IMR-90 (cell line): ENCODE measurements at places on chromosomes 1 and 21.
A peak's percentile ranks its signal among the peaks of the same experiment; 100 is the strongest.

DNA sequence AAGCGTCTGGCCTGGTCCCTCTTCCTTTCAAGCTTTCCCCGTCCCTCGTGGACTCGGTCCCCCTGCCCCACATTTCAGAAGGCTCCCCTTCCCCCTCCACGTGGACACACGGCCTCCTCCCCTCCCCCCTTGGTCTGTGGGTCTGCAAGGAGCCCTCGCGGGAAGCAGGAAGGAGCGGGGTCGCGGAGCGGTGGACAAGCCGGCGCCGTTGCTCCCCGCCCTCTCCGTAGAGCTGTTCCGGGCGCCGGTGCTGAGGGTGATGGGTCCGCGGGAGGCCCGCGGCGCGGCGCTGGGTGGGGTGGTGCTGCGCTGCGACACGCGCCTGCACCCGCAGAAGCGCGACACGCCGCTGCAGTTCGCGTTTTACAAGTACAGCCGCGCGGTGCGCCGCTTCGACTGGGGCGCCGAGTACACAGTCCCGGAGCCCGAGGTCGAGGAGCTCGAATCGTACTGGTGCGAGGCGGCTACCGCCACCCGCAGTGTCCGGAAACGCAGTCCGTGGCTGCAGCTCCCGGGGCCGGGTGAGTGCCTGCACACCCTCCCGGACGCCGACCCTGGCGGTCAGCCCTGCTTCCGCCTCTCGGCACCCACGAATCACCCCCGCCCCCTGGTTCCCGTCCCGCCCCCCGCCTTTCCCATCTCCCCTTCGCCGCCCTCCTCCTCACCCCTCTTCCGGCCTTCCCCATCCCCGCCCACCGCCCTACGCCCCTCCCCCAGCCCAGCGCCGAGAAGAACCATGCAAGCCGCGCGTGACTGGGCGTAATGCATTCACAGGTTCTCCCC, 5.3 kb downstream of the FCRLB start:
- peak; percentile 79 for DNase-seq

- no peak for DNase-seq
These were observed 70.7 kb downstream of the CD247 start for GRCh38 chr1:167447521-167448136.

DNA sequence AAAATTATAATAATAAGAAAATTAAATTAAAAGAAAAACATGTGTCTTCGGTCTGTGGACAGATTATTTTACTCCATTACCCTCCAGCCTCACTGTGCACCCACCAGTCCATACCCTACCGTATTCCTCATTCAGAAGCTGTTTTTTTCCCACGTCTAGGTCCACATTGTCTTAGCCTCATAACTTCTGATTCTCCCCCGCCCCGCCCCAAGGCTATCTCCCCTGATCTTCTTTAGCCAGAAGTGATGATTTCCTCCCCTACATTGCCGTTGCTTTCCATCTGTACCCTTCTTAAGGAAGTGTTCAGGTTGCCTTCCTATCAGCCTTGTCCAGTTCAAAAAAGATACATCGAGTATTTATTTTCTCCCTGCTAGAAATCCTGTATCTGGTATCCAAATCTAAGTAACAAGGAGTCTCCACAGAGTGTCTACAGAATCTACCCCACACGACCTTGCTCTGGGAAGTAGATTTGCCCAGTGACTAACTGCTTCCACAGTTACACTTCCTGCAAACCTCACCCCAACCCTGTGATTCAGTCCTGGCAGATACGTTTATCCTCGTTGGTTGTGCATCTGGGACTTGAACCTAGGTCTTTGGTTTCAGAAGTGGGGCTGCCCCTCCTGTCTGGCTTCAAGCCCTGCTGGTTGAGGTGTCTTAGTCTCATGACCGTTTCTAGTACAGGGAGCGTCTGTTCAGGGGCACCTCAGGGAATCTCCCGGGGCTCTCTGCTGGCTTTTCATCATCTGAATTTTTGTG, 470.2 kb downstream of the CAMTA1 start:
- DNase-seq = peak; percentile 91

DNA sequence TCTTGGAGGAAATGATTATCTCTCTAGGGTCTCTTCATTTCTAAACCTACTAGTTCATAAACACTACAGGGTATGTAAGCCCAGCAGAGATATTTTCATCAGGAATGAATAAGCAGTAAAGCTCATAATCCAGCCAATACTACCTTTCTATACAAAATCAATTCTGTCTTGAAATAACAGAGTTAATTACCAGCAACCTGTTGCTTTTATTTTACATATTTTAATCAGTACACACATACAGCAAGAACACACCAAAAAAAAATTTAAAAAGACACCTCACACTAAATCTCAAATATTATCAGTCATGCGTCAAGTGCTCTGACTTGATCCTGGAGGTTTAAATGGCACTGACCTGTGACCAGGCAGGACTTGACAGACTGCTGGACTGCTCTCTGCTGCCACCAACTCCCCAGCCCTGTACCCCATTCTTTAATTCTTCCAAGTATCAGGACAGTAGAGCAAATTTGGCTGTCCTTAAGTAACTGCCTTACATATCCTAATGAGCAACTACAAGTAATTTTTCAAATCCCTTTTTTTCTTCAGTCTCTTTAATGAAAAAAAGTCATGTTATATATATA, 98.5 kb downstream of the CDC42BPA start:
- no peak for DNase-seq

- no peak for DNase-seq
These were observed 41.9 kb downstream of the SLC45A1 start for GRCh38 chr1:8359617-8360481.

DNA sequence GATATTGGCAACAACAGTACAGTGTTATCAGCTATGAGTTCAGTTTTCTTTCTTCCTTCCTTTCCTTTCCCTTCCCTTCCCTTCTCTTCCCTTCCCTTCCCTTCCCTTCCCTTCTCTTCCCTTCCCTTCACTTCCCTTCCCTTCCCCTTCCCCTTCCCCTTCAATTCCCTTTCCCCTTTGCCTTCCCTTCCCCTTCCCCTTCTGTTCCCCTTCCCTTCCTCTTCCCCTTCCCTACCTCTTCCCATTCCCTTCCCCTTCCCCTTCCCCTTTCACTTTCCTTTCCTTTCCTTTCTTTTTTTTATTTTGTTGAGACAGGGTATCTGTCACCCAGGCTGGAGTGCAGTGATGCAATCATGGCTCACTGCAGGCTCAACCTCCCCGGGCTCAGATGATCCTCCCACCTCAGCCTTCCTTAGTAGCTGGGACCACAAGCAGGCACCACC, 72.3 kb upstream of the CAPZB start:
- DNase-seq = peak; percentile 30

DNA sequence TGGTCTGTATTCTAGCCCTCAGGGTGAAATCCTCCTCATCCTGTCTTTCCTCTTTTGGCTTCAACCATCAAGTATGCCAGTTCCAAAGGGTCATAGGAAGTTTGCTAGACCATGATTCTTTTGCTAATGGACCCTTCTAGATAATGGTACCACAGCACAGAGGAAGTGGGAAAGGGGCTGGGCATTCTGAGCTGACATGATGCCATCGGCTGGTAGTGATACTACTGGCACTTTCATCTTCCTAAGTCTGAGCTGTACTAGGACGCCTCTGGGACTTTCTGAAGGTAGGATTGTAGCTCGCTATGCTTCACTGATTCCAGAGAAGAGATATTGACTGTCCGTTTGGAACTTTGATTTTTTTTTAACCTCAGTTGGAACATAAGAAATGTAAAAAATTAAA, 11.4 kb downstream of the FASLG start:
- no peak for DNase-seq

GRCh38 chr1:1066403-1067283, 7.5 kb downstream of the RNF223 start:
- DNase-seq = no peak

DNA sequence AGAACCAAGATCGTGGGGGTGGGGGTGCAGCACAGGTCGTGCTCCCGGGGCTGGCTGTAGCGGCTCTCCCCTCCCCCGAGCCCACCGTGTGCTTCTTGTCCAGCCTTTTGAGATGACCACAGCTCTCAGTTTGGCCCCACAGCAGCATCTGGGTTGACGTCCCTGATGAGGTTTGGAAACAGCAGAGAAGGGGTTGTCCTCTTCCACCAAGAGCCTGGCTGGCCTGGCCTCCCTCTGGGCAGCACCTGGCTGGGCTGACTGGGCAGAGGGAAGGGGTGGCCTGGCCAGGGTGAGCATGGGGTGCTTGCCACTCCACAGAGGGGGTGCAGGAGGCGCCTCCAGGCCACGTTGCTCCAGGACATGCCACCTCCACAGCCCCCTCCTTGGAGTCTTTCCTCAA, 61.5 kb downstream of the SKI start:
- no peak for DNase-seq

DNA sequence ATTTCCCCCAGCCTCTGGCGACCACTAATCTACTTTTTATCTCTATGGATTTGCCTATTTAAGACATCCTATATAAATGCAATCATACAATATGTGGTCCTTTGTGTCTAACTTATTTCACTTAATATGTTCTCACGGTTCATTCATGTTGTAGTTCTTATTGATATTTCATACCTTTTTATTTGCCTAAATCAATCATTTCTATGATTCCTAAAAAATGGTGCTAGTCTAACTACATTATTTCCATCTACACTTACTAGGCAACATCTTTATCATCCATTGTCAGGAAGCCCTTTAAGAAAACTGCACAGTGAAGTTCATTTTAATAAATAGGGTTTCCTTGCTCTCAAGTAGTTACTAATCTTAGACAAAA, 380 bp upstream of the FBXO28 start:
- DNase-seq = no peak

GRCh38 chr1:73401666-73402065, 796.3 kb downstream of the LRRIQ3 start:
- DNase-seq = peak; percentile 0

- DNase-seq = no peak
These were observed 2204.3 kb downstream of the MRPL39 start for GRCh38 chr21:23402929-23403520.

DNA sequence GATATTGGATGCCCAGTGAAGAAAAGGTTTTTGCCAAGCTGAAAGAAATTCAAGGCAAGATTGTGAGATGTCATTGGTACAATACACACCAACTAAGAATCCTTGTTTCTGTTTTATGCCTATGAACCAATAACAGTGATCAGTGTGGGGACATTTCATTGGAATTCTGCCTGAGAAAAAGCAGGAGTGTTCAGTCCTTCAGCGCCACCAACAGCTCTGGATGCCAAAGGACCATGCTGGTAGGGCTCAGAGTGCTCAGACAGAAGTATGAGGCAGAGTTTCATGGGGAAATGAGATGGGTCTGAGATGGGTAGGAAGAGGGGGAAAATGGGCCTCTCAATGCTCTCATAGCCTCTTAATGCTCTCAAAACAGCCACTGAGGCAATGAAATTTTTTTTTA, 56.5 kb downstream of the GABPA start:
- no peak for DNase-seq

DNA sequence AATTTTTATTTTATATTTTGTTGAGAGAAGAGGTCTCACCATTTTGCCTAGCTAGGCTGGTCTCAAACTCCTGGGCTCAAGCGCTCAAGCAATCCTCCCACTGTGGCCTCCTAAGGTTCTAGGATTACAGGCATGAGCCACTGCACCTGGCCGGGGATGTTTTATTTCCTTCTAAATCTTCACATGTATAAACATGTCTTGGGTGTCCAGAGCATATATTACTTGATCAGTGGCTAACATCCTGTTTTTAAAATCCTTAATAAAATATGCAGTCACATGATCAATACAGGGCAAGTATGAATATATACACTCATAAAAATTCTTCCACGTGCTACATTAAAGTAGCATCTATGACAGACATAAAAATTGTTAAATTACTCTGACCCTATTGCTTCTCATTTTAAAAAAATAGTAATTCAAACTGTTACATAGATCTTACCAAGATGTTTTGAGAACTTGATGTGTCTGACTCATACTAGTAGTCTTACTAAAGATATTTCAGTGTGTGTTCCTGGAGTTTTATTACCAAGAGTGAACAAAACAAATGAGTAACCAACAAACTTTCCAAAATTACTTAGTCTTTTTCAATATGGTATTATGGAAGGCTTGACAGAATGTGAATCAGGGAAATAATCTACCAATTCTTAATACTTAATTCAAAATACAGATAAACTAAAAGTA, 222.5 kb downstream of the SLC45A1 start:
- peak; percentile 87 for DNase-seq

- DNase-seq = peak; percentile 85
These were observed 39.0 kb downstream of the LPAR3 start for GRCh38 chr1:84853741-84854721.

GRCh38 chr1:24142546-24143534, at the start of gene IL22RA1:
Gene IL22RA1, minus strand, starts transcription at chr1:24143140. Its CDS starts 58 bp downstream, at chr1:24143082.
- peak; percentile 19 for DNase-seq

GRCh38 chr1:207045453-207045852, 5.6 kb downstream of the YOD1 start:
- no peak for DNase-seq

DNA sequence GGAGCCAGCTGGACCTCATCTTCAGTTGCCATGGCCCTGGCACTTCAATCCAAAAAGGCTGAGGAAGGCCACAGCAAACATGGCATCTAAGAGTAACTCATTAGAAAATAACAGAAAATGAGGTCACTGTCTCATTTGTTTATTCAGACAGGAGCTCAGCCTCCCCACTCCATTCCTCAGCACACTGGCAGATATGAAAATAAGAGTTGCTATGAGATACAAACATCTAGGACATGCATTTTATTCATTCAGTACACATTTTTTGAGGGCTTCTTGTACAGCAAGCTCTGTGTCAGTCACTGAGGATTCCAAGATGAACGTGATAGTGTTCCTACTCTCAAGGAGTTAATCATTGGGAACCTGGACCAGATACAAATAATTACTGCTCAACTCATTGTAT, 32.7 kb upstream of the TMEM125 start:
- DNase-seq = peak; percentile 57

- no peak for DNase-seq
These were observed 27.4 kb downstream of the EPHB2 start for GRCh38 chr1:22738069-22738435.

DNA sequence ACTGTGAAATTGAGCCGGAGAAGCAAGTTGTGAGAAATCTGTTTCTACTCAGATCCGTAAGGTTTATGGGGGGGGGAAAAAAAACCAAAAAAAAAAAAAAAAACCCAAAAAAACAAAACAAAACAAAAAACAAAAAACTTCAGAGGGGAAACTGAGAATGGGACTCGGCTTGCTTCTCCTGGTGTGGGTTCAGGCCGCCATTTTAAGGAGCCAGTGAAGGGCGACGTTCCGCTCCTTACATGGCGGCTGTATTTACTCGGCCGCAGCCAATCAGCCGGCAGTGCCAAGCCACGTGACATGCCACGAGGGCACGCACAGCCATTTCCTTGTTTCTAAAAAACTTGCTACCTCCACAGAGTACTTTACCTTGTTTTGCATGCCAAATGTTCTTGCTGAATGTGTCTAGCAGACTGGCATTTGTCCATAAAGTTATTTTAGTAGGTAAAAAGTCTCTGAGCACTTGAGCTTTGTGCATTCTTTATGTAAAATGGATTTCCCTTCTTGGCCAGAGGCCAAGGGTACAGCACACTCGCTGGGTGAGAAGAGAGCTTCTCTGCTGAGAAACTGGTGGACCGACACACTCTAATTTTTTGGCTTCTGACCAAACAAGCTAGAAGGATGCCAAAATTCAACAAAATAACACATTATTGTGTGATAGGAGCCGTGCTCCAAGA, 101.8 kb downstream of the NFIA start:
- peak; percentile 63 for DNase-seq

GRCh38 chr1:157367870-157368269, 184.4 kb downstream of the FCRL5 start:
- DNase-seq = no peak
